ENCODE measurements at places on chromosomes 12 and 14.

DNA sequence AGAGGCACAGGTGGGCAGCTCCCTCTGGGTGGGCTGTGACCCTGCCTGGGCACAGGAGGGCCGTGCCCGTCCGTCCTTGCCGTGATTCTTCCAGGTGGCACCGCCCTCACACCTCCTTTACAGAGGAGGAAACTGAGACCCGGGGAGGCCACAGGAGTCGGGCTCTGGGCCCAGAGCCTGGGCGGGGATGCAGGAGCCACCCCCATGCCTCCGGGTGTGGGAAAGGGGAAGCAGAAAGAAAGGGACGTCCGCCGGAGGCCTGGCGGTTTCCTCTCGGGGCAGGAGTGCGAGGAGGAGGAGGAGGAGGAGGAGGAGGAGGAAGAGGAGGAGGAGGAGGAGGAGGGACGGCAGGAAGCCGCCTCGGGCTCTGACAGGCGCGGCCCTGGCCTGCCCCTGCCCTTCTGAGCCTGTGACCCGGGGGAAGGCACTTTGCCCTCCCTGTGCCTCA, 23.0 kb downstream of the SH2B3 start:
- no peak for DNase-seq

DNA sequence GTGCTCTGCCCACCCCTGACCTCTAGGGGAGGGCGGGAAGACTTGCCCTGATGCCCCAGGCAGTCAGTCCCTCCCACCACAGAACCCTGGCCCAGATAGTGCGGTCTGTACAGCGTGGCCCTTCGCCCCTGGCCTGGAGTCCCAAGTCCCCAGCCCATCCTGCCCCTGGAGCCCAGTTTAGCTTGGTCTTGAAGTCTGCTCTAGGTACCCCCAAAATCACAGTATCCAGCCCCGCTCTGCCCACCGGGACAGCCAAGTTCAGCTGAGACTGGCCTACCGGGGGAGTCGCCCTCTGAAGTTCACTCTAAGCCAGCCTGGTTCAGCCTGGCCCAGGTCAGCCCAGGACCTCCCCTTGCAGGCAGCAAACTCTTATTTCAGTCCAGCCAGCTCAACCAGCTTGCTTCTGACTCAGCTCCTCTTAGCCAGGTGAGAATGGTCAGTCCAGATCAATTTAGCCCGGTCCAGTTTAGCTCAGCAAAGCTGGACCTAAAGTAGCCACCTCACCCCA, 75.9 kb downstream of the TMEM121 start:
- DNase-seq = no peak

DNA sequence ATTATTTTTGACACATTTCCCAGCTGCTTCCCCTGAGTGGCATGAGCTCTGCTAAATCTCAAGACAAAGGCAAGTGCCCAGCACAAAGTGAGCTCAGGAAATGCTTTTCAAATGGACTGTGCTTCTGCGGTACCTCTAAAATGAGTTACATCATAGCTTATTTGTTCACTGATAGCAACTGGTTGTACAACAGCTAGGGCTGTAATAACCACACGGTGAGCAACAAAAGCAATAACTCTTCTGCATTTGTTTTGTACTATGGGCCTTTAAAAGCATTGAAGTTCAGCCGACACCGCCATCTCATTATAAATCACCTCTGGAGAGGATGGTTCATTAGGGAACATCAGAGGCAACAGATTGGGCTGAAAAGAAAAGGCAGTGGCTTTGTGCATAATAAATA, 475.0 kb downstream of the GLT1D1 start:
- no peak for DNase-seq

DNA sequence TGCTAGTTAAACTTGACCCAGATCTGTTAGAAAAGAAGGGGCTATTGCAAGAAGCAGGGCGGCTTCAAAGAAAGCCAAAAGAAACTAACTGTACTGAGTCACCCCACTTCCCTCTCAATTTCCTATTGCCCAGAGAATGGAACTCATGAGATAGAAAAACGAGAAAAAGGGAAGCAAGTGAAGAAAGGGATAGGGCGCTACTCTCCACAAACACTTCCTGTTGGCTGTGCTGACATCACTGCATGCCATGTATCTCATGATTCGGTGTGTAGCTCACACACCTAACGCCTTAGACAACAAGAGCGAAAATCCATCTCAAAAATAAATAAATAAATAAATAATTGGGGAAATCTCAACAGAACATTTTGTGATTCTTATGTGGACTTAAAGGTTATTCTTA, 13.0 kb upstream of the P2RX4 start:
- DNase-seq = no peak

GRCh38 chr12:55746174-55746912, 3.4 kb downstream of the GDF11 start:
- DNase-seq = no peak

- DNase-seq = no peak
These were observed 255.9 kb downstream of the MSRB3 start for GRCh38 chr12:65534238-65534841.

DNA sequence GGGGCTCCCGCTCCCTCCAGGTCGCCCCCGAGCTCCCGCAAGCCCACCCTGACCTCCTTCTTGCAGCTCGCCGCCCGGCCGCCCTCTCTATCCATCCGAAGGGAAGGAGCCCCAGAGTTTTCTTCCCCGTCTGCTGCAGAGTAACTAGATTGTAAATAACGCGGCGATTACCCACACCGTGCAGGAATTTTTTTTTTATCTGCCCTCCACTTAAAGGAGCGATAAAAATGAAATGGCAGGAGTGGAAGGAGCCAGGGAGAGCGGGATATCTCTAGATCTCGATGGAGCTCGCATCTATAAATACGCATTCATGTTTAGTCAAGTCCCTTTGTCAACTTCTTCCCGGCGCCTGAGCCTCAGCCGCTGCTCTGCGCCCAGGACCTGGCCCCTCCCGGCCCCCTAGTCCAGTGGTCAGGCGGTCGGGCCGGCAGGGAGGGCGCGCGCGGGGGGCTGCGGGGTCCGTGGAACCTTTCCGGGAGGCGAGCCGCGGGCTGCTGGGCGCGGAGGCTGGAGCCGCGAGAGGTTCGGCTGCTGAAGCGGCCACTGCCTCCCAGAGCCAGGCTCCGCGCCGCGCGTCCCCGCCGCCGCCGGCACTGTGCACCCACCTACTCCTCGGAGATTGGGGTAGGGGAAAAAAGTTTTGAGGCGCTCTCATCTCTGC, 386.0 kb downstream of the BCAT1 start:
- DNase-seq = no peak

DNA sequence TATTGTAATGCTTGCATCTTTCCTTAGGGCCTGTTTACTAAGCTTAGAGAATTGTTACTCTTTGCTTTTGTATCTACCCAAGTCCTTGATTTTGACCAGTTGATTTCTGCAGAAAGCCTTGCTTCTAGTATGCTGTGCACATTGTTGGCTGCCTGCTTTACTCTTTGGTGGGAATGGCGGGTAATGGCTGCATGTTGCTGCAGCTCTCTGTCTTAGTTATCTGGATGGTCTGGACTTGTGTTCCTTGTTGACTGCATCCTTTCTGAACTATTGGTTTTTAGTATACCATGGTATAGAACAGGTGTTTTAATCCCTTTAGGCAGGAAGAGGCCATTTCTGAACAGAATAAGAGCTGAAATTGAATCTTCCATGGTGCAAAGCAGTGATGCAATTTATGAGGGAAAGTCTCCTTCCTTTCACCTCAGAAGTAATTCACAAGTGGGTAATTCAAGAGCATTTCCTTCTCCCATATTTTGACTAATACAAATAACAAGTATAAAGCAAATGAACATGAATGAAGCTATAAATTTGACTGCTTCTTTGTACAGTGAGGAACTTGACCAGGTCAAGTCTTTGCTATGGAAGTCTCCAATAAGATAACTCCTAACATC, 466.4 kb downstream of the NPAS3 start:
- DNase-seq = no peak

- no peak for DNase-seq
These were observed 53.9 kb downstream of the TTLL5 start for GRCh38 chr14:75714991-75715390.

- DNase-seq = no peak
These were observed 5.3 kb downstream of the VDR start for GRCh38 chr12:47899466-47899865.

All from NCI-H510A (cell line).